ENCODE measurements at places on chromosomes 13 and 19.

- DNase-seq: no peak
Measured at GRCh38 chr13:25276748-25277147, 10.5 kb downstream of the MTMR6 start.

- DNase-seq: no peak
Measured at GRCh38 chr13:98438246-98439125, 138.4 kb downstream of the STK24 start.

DNA sequence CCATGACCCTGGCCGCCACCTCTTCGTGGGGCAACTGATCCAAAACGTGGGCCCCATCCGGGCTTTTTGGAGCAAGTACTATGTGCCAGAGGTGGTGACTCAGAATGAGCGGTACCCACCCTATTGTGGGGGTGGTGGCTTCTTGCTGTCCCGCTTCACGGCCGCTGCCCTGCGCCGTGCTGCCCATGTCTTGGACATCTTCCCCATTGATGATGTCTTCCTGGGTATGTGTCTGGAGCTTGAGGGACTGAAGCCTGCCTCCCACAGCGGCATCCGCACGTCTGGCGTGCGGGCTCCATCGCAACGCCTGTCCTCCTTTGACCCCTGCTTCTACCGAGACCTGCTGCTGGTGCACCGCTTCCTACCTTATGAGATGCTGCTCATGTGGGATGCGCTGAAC is 9.6 kb downstream of the INSL3 start:
- no peak for DNase-seq

GRCh38 chr13:51222686-51223559 is 725 bp downstream of the FAM124A start:
- no peak for DNase-seq

- DNase-seq: no peak
Measured at GRCh38 chr19:58584498-58585441, 11.6 kb upstream of the MZF1 start.

GRCh38 chr19:12111176-12111575 is 29.0 kb downstream of the ZNF20 start:
- DNase-seq: no peak

DNA sequence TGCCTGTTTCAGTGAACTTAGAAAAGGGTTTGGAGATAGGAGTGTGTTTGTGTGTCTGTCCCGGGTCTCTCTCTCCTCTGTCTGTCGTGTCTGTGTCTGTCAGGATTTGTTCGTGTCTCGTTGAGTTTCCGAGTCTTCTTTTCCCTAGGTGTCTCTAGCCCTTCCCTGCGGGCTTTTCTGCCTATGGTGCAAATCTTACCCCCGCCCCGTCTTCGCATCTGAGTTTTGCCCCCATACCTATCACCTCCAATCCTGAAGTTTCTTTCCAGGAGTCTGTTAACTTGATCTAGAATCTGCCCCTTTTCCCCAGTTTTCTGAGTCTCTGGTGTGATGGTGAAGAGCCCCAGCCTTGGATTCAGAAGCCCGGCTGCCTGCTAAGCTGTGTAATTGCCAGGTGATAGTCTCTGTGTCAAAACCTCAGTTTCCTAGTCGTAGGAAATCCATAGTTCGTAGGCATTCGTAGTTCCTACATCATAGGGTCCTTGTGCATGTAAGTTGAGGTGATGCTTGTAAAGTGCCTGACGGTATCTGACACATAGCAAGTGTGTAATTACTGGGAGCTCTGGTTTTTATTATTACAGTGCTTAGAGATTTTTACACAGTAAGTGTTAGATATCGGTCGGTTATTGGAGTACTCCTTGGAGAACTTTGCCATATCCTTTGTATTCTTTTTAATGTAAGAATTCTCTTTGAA is 782 bp downstream of the EPN1 start:
- DNase-seq: no peak

DNA sequence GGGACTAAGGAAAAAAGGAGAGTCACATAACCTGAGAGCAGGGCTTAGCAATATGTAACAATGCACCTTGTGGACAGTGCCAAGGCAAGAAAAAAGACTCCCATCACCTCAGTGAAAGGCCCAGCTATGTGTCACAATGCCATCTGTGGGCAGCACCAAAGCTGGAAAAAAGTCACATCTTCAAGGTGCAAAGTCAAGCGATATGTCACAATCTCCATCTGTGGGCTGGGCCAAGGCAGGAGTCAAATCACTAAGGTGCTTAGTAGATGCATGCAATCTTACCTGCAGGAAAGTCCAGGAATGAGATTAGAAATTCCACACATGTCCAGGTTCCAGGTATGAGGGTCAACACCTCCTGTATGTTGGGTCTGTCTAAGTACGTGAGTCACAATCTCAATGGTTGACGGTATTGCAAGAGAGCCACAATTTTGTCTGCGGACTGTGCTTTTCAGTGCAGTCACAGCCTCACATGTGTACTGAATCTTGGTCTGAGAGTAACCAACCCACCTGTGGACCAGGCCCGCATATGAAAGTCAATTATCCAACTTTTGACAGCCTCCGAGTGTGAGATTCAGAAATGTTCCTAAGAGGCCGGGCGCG is 14.8 kb upstream of the ZNF43 start:
- DNase-seq: no peak

GRCh38 chr13:100604918-100605710 is 16.5 kb upstream of the GGACT start:
- DNase-seq: no peak

DNA sequence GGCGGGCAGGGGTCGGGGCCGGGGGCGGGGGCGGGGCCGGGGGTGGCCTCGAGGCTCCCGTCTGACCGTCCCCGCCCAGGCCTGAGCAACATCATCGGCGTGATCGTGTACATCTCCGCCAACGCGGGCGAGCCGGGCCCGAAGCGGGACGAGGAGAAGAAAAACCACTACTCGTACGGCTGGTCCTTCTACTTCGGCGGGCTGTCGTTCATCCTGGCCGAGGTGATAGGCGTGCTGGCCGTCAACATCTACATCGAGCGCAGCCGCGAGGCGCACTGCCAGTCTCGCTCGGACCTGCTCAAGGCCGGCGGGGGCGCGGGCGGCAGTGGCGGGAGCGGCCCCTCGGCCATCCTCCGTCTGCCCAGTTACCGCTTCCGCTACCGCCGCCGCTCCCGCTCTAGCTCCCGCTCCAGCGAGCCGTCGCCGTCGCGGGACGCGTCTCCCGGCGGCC is 9.4 kb upstream of the CACNG6 start:
- no peak for DNase-seq

GRCh38 chr19:5676105-5676771 is 4.1 kb downstream of the MICOS13 start:
- DNase-seq: no peak

GRCh38 chr13:99975626-99976025 is 4.1 kb upstream of the ZIC5 start:
- DNase-seq: no peak

DNA sequence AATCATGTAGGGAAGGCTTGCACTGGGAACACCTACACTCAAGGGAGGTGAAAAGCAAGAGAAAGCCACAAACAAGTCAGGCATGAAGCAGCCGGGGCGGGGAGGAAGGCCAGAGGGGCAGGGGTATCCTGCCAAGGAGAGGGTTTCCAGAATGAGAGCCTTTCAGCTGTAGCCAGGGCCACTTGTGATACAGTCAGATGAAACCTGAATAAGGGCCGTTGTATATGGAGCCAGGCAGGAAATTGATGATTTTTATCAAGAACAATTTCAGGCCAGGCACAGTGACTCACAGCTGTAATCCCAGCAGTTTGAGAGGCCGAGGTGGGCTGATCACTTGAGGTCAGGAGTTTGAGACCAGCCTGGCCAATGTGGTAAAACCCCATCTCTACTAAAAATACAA is 4.4 kb downstream of the TRPM4 start:
- DNase-seq: no peak

DNA sequence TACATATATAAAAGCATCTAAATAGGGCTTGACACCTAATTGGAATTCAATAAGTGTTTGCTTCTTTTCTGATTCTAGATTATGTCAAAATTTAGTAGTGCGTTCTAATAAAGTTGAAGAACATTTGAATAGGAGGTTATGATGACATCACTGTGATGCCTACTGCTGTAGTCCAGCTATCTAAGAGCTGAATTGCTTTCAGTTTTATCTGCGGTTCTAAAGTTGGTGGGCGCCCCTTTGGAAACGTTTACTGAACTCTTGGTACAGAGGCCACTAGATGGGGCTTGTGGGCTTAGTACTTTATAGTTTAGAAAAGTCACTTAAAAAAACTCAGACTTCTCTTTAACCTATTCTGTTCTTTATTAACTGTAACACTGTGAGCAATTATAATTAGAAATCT is 776.9 kb downstream of the GPC5 start:
- DNase-seq: no peak

- DNase-seq: peak; percentile 42
Measured at GRCh38 chr19:47305309-47305751, 4.3 kb upstream of the C5AR1 start.

DNA sequence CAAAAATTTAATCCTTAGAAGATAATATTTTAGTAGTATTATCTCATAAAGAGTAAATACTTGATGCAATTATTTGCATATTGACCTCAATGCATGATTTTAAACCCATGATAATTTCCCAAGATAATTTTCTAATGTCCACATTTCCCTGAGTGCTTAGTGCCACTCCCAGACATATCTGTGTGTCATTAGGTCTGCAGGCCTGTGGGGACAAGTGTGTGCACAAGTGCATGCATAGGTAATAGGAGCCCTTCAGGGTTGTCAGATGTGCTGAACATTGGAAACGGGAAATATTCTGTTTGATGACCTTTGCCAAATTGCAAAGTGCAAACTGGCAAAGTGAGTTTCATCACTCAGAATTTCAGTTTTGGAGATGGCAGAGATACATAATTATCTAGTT is 369.9 kb downstream of the KLF5 start:
- DNase-seq: no peak

DNA sequence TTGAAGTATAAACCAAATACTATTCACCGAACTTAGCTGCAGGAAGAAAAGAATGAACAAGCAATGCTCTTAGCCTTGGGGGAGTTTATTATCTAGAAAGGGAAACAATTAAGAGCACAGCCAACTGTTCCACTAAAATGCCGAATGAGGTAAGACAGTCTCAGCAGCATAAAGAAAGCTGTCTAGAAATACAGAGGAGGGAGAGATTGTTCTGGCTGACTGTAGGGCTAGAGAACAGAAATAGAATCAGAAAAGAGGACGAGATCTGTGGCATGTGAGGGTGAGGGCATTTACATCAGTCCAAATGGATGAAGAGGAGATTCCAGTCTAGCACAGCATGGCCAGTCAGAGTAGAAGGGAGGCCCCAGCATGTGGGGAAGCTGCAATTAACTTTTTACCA is 56.8 kb upstream of the TNFRSF19 start:
- DNase-seq: no peak

GRCh38 chr13:50713523-50714248 is 129.8 kb downstream of the DLEU7 start:
- DNase-seq: no peak

DNA sequence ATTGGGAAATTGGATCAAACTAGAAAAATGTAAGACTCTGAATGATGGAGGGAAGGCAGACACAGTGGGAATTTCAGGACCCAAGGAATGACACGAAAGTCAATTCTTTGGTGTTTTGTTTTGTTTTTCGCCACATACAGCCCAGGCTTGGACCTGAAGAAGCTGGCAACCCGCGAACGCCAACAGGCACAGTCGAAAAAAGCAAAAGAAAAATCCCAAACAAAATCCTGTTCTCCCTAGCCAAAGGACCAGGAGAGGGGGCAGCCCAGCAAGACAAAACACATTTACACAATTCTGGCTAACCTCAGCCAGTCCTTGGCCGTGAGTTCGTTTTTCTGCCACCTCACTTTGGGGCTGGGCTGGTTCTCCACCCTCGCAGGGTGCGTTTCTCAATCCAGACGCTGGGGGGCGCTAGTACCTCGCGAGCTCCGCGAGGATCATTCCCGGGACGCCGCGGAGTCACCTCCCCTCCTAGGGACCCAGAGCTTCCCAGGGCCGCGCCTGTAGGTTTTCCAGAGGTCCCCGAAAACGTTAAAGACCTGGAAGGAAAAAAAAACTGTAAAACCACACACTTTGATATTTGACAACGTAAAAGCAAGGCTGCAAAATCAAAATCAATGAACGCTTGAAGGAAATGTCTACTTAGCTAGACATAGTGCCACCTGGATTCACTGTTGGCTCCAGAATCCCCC is 34.9 kb upstream of the TPM4 start:
- DNase-seq: peak; percentile 61

GRCh38 chr19:29516821-29517395 is 8.9 kb upstream of the VSTM2B start:
- DNase-seq: no peak

DNA sequence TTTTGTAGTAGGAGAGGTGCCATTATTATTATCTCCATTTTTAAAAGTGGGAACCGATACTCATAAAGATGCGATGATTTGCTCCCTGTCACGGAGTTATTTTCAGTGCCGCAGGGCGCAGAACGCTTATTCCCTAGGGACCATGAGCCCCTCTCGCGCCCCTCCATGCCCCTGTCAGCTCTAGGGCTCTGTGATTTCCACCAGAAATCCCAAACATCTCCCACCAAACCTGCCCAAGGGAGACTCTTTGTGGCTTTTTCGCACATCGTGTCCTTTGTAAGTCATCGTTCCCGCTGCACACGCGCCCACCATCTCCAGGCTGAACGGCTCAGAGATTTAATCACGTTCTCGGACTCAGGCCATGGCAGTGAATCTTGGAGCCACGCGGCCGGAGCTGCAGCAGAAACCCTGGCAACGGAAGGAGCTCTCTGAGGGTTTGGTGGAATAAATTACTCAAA is 105.1 kb downstream of the DNAJC15 start:
- no peak for DNase-seq

DNA sequence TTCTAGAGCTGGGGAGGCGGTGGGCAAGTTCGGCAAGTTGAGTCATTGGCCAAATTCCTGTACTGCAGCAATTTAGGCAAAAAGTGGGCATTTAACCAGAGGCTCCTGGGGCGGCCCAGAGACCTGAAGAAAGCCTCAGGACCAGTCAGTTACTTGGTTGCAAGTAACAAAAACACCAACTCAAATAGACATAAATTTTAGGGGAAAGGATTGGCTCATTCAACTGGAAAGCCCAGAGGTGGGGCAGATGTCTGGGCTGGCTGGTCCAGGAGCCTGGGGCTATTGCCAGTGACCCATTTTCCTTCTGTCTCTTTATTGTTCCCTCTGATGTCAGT is 97.1 kb downstream of the SIPA1L3 start:
- DNase-seq: no peak

- no peak for DNase-seq
Measured at GRCh38 chr13:31962731-31963370, 68.7 kb upstream of the FRY start.

DNA sequence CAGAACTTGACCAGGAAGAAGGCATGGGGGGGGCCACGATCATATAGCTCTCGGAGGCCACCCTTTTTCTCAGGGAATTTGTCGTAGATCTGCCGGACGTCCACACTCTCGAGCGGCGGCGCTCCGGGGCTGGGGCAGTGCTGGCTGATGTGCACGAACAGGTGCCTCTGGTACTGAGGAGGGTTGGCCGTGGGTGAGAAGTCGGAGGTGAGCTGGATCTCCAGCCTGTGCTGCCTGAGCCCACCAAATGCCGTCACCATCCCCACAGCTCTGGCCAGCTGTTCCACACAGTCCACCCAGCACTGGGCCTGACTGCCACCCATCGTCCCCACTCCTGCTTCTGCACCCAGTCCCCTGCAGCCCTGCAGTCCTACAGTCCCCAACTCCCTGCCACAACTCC is 12.0 kb downstream of the CD37 start:
- no peak for DNase-seq

Measured in activated T-helper 9 cell treated with anti-CD3 and anti-CD28 coated beads, Interleukin-2, amount 50 U/mL, for 16 hours (primary cell).